ENCODE measurements at places on chromosomes 7 and 10.

DNA sequence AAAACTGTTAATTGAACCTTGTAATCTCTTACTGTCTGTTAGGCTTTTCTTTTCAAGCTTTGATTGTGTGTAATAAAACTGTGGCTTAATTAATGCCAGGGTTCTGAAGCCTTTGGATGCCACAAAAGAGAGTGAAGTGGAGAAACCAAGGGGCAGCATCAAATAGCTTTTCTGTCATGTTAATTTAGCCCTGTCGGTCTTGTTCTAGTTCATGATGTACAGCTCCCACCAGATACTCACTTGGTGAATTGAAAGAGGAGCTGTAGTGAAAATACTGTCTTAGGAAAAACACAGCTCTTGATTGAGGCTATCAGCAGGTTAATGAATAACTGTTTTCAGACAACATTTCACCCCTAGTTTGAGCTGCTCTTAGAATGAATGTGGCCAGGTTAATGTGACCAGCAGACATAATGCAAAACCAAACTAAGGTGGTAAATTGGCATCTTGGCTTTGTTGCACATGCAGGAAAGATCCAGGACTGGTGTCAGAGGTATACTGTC, 94.2 kb downstream of the POLL start:
- no peak for DNase-seq

DNA sequence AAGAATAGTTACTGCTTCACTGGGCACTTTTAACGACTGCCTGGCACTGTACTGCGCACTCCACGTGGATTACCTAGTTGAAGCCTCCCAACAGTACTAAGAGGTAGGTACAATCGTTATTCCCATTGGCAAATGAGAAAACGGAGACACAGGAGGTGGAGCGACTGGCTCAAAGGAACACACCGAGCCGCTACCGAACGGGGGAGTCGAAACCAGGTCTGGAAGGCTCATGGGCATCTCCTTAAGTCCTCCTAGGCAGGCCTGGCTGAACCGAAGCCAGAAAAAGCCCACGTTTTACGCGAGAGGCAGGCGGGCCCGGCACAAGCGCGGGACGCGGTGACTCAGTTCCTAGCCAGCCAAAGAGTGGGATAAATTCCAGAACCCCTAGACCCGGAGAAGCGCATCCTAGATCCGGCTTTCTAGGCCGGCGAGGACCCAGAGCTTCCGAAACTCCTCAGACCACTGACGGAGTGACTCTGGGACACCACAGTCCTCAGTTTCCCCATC, 472 bp downstream of the PDAP1 start:
- DNase-seq, result peak; percentile 78

- no peak for DNase-seq
These were observed 189.8 kb downstream of the CELF2 start for GRCh38 chr10:11207560-11207844.

- DNase-seq, result no peak
These were observed 53.9 kb upstream of the IL6 start for GRCh38 chr7:22672846-22673680.

- no peak for DNase-seq
These were observed 151.8 kb upstream of the TPK1 start for GRCh38 chr7:144987686-144988085.

GRCh38 chr7:105365541-105366534, 22.9 kb downstream of the SRPK2 start:
- no peak for DNase-seq

DNA sequence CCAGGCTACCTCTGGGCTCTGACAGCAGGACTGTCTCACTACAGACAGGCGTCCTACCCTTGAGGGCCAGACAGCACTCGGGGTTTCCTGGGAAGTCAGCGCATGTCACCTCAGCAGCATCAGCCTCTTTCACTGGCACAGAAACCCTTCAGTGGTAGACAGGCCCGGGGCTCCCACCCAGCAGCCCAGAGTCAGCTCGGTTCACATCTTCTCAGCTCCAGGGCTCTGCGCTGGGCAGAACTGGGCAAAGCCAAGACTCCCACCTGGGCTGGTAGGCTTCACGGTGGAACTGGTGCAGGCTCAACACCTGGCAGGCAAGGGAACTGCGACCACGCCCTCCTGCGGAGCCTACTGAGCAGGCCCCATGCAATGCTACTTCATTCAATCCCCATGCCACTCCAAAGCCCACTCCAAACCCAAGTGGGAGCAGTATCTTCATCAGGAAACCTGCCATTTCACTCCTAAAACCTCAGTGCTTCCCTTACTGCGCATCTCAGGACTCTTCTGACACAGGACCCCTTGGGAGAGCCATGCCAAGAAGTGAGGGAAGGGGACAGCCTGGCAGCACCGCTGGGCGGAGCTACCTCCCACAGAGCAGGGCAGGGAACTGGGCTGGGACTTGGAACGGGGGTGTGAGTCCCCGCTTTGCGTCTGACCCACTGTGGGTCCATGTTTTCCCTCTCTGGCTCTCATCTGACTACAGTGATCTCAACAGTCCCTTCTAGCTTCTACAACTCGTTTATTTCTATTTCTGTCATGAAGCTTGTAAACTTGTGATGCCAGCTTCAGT, 60.4 kb downstream of the SCRN1 start:
- no peak for DNase-seq

- DNase-seq, result no peak
These were observed 51.3 kb downstream of the TCAF1 start for GRCh38 chr7:143850682-143851081.

GRCh38 chr7:43462836-43463235, 120.1 kb upstream of the STK17A start:
- no peak for DNase-seq

DNA sequence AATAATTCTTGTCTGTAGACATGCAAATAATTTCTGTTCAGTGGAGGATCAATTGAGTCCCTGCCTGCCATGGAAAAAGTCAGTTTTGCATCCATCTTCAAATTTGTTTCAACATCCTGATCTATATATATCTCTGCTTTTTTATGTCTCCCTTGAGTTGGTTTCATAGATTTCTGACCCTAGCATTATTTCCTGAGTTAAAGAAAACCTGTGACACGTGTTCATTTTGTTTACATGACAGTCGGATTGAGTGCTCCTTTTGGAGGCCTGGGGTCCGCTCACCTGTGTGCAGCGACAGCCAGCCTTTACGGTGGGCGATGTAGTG, 674 bp downstream of the MRPS24 start:
- DNase-seq, result no peak

DNA sequence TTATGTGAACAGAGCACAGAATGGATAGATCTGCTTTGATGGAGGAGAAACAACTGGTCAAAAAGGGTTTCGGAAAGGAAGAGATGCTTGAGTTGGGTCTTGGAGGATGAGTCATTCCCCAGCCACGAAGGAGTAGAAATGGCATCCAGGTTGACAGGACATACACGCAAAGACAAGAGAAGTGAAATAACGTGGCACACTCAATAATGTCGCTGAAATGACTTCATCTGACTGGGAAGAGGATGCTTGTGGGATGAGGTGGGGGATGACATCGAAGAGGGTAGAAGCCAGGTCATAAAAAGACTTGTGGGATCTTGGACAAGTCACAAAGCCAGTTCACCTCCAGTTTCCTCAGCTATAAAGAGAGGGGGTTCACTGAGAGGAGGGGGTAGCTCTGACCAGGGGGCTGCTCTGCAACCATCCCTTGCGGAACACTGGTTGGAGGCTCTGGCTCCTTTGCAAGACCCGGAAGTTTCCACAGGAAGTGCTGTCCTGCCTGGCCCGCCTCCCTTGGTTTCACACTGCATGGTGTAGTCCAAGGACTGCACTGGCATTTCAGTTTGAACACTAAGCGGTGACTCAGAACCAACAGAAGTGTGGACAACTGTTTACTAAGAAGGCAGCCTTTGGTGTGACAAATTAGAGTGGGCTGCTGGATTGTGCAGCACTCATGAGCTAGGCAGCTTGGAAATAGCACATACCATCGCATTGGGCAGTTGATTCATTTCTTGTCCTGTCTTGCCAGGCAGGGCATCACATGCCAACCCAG, 189.9 kb upstream of the ADO start:
- peak; percentile 37 for DNase-seq

DNA sequence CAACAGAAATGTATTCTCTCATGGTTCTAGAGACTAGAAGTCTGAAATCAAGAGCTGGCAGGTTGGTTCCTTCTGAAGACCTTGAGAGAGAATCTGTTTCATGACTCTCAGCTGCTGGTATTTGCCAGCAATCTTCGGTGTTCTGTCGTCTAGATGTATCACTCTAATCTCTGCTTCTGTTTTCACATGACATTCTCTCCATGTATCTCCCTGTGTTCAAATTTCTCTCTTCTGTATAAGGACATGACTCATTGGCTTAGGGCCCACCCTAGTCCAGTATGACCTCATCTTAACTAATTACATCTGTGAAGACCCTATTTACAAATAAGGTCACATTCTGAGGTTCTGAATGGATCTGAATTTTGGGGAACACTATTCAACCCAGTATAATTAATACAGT, 82.3 kb downstream of the ANKRD7 start:
- no peak for DNase-seq

DNA sequence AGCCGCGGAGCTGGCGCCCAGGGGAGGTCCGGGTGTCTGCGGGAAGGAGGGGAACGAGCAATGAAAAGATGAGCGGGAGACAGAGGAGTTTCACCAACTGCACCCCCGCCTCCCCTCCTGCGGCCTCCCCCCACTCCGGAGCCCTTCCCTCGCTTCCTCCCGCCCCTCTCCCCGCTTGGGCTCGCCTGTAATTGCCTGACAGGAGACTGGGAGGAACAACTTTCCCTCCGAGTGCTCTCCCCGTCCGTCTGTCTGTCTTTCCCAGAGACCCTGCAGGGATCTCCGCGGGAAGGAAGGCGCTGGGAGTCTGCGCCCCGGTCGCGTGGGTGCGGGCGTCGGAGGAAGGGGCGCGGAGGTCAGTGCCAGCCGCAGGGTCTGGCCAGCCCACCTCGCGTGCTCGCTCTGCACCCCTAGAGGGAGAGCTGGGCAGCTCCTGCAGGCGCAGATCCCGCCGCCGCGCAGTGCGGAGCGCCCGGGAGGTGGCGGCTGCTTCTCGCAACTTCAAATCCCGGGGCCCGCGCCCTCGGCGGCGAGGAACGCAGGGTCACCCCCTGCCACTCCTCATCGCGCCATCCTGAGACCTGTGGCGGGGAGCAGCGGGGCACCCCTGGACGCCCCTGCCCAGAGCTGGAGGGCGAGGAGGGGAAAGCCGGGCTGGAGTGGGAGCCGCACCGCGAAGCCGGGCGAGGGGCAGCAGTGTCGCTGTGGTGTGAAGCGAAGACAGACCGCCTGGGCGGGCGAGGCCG, 511 bp upstream of the NRP1 start:
- peak; percentile 95 for DNase-seq

DNA sequence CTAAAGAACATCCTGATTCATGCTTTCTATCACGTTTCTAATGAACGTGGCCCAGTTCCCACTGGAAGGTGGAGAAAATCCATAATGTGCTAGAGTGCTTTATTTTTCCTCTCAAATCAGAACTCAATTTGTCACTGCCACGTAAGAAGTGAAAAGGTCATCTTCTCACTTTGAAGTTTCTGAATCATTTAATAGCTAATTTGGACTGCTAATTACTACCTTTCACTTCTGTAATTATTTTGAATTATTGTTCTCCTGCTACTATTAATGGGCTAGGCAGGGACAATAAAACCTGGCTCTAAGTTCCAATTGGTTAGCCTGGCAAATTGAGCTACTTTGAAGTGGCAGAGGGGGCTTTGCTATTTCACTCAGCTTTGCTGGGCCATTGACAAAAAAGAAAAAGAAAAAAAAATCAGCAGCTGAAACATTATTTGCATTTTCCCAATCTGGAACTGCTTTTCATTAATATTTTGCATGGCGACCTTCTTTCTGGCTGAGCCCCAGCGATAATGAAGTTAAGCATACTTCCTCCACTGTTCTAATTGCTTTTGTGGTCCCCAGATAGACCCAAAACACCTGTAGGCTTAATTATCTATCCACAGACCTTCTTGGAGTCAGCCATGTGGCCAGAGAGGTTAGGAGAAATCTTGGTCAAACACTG, 264.2 kb downstream of the SEC23IP start:
- no peak for DNase-seq

- no peak for DNase-seq
These were observed 521.8 kb upstream of the DPP6 start for GRCh38 chr7:153530441-153530840.

- peak; percentile 25 for DNase-seq
These were observed 57.7 kb upstream of the IGFBP3 start for GRCh38 chr7:45978731-45979211.

DNA sequence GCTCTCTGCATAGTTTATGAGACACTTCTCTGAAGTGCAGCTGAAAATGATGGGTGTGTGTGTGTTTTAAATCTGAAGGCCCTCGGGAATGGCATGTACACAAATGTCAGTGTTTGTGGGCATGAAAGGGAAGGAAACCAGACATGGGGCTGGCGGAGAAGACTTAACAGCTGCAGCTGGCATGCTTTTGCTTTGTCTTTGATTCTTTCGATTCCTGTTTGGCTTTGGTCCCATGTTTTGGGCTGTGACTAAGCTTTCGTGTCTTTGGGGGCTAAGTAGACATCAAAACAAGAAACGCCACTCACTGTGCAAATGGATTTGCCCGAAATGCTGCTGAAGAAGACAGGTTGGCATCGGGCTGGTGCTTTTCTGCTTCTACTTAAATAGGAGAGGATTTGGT, 179.3 kb downstream of the PFKFB3 start:
- DNase-seq, result peak; percentile 68

DNA sequence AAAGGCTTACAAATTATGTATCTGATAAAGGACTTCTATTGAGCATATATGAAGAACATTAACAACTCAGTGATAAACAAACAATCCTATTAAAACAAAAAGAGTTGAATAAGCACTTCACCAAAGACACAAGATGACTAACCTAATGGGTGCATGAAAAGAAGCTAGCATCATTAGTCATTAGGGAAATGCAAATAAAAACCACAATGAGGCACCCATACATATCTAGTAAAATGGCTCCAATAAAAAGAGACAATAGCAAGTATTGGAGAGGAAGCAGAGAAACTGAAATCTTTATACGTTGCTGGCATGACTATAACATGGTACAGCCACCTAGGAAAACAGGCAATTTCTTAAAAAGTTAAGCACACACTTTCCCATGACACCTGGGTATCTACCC, 77.6 kb upstream of the ZMIZ1 start:
- DNase-seq, result peak; percentile 8

GRCh38 chr7:159034988-159035387, 109.7 kb downstream of the VIPR2 start:
- no peak for DNase-seq

- DNase-seq, result no peak
These were observed 5.3 kb upstream of the PILRA start for GRCh38 chr7:100367676-100368613.

DNA sequence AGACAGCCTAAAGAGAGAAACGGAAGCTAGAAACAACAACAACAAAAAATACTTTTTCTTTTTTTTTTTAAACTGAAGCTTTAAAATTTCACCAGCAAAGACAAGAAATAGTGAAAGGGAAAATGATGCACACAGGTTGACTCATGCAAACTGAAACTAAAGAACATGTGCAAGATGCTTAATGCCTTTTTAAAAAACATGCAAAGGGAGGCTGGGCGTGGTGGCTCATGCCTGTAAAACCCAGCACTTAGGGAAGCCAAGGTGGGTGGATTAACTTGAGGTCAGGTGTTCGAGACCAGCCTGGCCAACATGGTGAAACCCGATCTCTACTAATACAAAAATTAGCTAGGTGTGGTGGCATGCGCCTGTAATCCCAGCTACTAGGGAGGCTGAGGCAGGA, 15.1 kb upstream of the CUBN start:
- peak; percentile 20 for DNase-seq

- no peak for DNase-seq
These were observed 150.2 kb upstream of the PRSS58 start for GRCh38 chr7:142407939-142408570.

GRCh38 chr10:5078547-5079180, 15.6 kb upstream of the AKR1C3 start:
- DNase-seq, result no peak

GRCh38 chr7:34672430-34672829, 14.4 kb downstream of the NPSR1 start:
- DNase-seq, result peak; percentile 83

- DNase-seq, result no peak
These were observed 52.8 kb downstream of the PWWP2B start for GRCh38 chr10:132449811-132450181.
